KG1 (cell line): ENCODE measurements at places on chromosomes 5 and 9.

GRCh38 chr5:59178482-59178881 lies 595.6 kb downstream of the RAB3C start:
- DNase-seq, result no peak

DNA sequence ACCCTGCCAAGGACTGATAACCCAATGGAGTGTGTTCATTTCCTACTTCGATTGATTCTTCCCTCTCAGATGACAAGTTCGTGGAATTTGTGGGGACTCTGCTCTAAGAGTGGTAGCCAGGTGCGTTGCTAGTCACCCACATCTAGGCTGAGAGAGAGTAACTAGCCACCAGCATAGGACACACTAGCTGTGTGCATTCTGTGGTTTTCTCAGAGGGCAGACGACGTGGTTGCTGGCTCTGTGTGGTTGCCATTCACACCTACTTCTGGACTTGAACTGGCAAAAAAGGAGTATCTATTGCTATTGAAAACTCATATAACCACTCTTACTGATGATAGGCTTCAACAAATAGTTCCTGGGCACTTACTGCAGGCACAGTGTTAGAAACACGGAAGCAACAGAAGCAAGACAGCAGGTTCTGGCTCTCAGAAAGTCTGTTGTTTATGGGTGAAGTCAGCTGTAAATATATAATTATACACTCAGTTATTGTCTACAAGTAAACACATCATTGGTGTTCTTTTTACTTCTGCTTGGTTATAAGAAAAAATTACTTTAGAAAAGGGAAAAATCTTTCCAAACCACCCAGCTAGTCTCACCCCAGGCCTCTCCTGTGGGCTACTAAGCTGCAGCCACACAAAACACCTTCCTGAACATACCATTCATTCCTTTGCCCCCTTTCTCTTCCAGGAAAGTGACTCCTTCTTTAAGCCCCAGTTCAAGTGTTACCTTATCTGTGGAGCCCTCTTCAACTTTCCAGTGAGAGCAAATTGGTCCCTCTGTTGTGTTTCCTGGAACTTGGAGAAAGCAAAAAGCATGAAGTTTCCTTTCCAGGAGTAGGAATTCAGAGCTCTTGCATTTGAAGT lies 151.1 kb upstream of the HAPLN1 start:
- DNase-seq, result no peak

DNA sequence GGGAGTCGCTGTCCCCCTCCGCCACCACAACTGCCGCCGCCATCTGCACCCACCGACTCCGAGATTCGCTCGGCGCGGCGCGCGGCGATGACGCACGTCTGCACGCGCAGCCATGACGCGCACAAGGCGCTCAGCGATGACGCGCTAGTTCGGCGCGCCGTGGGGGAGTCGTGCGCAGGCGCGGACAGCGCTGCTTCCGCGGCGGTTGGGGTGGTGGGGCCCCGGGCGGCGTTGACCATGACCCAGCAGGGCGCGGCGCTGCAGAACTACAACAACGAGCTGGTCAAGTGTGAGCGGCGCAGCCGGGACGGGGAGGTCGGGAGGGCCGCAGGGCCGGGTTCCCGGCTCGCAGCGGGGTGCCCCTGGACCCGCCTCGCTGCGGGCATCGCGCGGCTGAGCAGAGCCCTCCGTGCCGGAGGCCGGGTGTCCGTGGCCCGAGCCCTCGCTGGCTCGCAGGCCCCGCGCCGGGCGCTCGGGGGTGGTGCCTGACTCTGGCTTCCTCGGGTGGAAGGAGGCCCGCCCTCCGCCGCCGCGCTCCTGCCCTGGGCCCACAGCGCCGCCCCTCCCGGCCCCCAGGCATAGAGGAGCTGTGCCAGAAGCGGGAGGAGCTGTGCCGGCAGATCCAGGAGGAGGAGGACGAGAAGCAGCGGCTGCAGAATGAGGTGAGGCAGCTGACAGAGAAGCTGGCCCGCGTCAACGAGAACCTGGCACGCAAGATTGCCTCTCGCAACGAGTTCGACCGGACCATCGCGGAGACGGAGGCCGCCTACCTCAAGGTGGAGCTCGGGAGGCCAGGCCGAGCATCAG lies at the start of the genes ANAPC2 and SSNA1:
ANAPC2 (minus strand) TSS at position 71 of the 807 bp plus-strand sequence; CDS start at position 43, 28 bp downstream.
SSNA1 (plus strand) TSS at position 187 of the 807 bp plus-strand sequence; CDS start at position 238, 51 bp downstream.
- DNase-seq, result peak; percentile 82

DNA sequence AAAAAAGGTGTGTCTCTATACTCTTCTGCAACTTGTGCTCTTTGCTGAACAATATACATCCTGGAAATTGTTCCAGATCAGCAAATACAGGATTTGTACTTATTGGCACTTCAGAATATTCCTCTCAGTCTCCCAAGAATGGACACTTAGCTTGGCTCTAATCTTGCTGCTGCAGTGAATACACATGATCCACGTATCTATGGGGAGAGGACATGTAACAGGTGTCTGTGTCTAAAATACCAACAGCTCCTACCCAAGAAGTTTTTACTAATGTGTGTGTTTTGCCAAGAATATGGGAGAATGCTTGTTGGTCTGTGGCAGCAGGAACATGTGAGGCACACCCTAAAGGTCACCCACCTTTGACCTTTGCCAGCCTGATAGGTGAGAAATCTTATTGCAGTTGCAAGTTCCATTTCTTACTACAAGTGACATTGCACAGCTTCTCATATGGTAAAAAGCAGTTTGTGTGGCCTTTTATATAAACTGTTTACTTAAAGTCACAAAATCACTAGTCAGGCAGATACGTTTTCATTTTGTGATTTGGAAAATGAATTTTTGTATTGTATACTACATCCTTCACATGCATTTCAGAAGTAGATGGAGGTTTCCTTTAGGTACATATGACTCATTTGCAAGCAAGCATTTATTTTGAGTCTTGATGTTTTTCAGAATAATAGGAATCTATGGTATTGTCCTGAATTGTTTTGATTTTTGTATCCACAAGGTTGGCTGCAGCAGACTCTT lies 35.8 kb downstream of the PHF2 start:
- no peak for DNase-seq

DNA sequence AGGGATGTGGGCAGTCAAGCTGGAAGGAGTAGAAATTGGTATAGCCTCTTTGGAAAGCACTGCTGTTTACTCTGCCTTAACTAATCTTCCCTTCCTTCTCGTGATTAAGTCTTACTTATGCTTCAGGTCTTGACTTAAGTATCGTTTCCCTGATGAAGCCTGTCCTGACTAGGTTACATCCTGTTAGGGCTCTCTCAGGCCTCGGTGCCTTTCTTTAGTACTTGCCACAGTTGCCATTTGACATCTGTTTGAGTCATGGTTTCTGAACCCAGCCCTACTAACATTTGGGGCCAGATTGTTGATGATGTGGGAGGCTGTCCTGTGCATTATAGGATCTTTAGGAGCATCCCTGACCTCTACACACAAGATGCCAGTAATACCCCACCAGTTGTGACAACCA lies 94.4 kb downstream of the GAPVD1 start:
- DNase-seq, result no peak

DNA sequence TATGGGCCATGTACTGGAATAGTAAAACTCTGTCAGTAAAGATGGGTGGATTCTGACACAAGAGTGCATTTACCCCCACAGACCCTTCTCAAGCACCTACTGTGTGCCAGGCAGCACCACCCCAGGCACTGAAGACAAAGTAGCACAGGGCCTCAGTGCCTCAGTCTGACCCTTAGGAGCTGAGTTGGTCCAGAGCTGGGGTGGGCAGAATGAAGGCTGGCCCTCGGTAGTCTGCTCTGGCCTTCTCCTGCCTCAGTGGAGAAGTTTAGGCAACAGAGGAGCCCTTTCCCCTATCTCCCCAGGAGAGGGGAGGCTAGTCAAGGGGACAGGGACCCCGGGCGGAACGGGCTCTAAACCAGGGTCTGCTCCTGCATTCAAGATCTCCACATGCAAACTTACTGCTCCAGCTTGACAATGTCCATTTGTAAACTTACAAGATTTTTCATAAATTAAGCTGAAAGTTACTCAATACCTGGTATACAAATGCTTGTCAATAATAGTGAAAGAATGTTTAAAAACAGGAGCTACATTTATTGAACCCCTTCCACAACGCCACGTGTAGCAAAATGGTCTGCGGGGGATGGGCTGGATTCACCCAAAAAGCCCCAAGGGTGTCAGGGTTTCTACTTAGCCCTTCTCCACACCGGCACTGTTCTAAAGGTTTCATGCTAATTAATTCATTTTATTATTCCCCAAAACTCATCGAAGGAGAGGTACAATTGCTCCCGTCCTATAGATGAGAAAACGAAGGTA lies 1.5 kb downstream of the VDAC1 start:
- peak; percentile 7 for DNase-seq

DNA sequence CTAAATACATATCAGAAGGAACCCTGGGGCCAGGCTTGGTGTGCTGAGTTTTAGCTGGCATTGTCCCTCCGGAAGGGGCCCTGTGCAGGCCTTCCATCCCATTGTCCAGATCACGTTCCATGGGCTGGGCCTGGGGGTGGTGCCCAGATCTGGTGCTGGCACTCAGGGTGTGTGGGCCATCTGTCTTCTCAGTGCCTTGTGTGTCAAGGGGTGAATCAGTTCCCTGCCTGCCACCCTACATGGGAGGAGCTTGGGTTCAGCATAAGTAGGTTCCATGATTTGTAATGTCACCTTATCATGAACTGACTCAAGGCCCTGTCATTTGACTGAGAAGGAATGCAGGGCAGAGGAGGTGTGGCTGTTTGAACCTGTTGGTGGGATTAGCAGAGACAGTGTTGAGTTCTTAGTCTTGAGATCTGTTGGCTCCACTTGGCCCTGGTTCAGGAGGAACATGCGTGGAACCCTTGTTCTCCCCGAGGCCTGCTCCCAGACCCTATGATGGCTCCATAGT lies 176.8 kb downstream of the MACROH2A1 start:
- DNase-seq, result no peak

- DNase-seq, result no peak
These were observed 256.0 kb downstream of the TMEM167A start for GRCh38 chr5:82820961-82821845.

DNA sequence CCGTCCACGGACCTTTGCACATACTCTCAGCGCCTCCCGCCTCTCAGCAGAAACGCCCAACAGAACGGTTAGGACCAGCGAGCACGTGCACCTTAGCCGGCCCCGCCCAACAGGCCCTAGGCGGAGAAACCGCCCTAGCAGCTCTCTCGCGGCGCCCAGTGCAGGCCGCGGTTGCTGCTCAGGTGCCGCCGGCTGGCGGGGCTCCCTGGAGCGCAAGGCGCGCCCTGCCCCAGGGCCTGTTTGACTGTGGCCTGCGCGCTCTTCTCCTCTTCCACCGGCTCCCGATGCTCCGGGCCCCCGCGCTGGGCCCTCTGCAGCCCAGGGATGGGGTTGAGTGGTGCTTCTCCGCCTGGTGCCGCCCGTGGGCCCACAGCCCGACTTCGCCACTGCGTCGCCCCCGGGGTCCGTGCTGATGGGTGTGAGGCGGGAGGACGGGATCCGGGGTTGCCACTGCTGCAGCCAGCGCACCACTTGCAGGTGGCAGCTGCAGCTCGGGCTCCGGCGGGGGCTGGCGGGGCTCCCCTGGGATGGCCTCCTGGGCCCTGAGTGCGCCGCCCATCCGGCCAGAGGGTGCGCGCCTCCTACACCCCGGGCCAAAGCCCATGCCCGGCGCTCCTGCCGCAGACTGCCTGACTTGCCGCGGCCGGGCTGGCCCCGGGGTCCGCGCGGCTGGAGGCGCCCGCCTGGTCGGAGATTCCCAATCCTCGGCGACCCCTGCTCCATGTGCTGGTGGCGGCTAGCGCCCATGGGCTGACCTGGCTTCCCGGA lies 1889.4 kb upstream of the CDH9 start:
- no peak for DNase-seq

DNA sequence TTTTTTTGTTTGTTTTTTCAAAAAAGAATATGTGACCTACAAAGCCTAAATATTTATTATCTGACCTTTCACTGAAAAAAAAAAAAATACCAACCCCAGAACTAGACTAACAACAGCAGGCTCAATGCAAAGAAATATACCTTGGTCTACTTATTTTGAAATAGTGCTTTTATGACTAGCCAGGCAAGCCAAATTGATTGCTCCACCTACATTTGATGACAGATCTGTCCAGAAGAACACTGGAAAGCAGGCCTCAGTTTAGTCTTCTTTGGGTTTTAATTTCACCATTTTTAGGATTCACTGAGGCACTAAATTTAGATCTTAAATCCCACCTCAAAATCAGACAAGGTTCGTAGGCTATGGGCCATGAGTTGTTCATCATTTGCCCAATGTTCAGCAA lies 97.3 kb downstream of the PLPP1 start:
- no peak for DNase-seq

GRCh38 chr5:169581580-169582227 lies 1.9 kb upstream of the SPDL1 start:
- DNase-seq, result peak; percentile 75

- no peak for DNase-seq
These were observed 237.6 kb downstream of the NNT start for GRCh38 chr5:43840424-43841125.

DNA sequence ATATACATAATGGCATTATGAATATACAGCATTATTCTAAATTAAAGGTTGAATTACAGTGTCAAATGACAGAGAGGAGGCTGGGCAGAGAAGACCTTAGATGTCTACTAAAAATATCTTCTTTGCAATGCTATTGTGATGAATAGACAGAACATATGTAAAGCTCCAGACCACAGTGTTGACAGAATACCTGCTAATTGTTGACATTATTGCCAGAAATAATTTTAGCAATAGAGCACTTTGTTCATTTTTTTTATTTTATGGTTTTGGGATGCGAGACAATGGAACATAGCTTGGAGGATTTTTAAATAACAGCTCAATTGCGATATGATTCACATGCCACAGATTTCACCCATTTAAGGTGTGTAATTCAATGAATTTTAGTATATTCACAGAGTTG lies 508.8 kb downstream of the PSAT1 start:
- DNase-seq, result no peak

DNA sequence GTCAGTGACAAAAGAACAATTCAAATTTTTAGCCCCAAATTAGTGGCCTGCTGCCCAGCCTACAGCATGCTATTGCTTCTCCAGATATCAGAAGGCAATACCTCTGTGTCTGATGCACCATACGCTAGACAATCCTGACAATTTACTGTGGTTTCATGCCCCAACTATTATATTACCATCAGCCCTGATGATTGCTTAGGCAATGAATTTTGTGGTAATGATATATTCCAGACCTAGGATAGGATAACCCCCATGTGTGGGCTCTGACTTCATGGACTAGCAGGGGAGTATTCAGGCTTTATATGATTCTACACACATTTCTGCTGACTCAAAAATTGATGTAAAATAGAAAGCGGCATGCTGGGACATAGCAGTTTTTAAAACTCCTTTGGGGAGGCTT lies 168.7 kb upstream of the FST start:
- DNase-seq, result no peak

- no peak for DNase-seq
These were observed 41.9 kb downstream of the TGFBI start for GRCh38 chr5:136070486-136071285.

DNA sequence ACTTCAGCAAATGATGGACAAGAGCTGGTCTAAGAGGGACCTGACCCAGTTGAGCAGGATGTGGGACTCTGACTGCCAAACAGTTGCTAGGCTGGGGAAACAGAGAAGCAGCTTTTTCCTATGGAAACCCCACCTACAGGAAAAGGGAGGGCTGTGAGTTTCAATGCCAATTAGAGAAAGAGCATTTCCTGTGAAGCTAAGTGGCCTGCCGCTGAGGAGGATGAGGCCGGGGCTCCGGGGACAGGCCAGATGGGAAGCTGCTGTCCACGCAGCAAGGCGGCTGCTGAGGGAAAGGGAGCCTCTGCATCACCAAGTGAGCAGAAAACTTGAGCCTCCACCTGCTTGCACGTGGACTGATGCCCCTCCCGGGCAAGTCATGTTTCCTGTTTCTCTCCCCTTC lies at the start of gene PCDH12:
PCDH12 (minus strand) TSS at position 90 of the 400 bp plus-strand sequence. CDS start 351 bp downstream, outside the sequence.
- no peak for DNase-seq
